ENCODE measurements at places on chromosomes 7 and 10. TPM values are rescaled to one million over a fixed set of nuclear protein-coding genes. Genes with fewer than 3 reads are reported as not detected.

TMEM196 gene
- not detected for total RNA-seq

TAS2R5 gene
- 1.7 TPM for total RNA-seq

ECHDC3 gene
- total RNA-seq, result 1.2 TPM

SLC13A4 gene
- total RNA-seq, result not detected

URGCP gene
- 16.0 TPM for total RNA-seq

MRC1 gene
- 16.2 TPM for total RNA-seq

SNCG gene
- total RNA-seq, result 21.4 TPM

OR2A42 gene
- total RNA-seq, result not detected
